Spleen (tissue), 13 donors: ENCODE measurements at places on chromosomes 6 and 20. TPM values are rescaled to one million over a fixed set of nuclear protein-coding genes. Genes with fewer than 3 reads are reported as not detected.

The TNXB gene
- 72.7 TPM for total RNA-seq

The COL20A1 gene
- total RNA-seq = 1.0 TPM

The ZNF334 gene
- 2.6 TPM for total RNA-seq

The MEI4 gene
- total RNA-seq = not detected

The CASS4 gene
- 14.6 TPM for total RNA-seq

The GSTA3 gene
- total RNA-seq = not detected
